T-helper 2 cell treated with Interferon-gamma antibody and Interleukin-4, amounts not matched to agents 5 μg/mL and 100 μg/mL, for 36 hours (primary cell): ENCODE measurements at places on chromosomes 3 and 15.

DNA sequence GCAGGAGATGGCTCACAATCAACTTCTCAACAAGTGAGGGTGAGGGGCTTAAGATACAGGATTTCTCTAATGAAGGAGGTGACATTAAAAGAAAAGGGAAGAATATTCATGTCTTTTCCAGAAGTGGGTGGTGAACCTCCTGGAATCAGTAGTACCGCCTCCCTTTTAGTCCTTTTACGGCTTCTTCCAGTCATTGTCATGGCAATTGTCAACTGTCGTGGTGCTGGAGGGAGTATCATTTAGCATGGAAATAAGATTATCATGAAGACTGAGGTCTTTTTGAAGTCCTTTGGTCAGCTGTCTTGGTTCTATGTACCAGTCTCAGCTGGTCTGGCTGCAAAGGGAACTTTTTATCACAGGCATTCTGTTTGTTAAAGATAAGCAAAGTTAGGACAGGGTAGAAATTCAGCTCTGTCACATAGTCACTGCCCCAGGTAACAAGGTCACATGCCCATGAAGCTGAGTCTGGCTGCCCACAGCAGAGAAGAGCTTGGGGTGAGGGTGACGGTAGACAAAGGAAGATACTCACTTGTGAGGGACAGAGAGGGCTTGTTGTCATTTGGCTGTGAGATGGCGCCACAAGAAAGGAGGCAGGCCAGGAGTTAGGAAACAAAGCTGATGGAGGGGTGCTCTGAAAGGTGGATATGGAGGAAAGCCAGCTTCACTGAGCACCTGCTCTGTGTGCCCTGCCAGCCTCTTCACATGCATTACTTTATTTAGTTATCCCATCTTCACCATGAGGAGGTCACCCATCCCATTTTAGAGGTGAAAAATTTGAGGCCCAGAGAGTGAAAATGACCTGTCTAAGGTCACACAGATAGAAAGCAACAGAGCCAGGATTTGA lies 228.2 kb upstream of the TRIM42 start:
- DNase-seq = no peak

DNA sequence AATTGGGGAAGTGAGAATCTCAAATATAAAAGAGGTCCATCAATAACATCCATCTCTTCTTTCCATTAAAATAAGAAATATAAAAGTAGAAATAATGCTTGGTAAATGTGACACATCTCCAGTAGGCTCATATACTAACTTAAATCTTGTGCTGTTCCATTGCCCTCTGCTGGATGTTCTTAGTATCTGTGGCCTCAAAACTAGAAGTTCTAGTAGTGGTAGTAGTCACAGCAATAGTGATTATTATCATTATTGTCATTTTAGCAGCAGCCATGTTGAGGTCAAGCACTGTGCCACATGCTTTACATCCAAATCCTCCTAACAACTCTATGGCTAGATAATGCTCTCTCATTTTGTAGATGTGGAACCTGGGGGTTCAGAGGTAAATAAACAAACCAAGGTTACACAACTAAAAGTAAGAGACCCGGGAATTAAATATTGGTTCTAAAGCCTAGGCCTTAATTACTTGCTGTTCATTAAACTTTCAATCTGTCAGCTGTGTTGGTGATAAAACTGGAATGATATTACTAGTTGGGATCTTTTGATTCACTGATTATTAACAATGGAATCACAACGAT lies 20.2 kb upstream of the BTLA start:
- peak; percentile 31 for DNase-seq

DNA sequence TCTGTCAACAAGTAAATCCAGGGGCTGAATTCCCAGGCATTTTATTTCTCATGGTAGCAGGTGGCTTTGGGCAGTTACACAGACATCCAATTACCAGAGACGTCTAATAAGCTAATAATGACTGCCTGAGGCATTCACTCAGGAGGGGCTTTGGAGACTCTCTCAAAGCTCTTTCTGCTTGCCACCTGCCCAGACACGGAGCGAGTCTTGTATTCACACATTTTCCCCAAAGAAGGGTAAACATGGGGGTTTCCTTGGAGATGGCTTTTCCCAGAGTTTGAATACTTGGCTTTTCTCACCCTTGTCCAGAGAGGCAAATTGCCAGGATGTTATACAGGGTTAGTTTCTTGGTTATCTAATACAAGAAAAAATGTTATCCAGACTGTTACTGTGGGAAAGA lies 132.6 kb downstream of the DIPK2A start:
- DNase-seq = no peak

DNA sequence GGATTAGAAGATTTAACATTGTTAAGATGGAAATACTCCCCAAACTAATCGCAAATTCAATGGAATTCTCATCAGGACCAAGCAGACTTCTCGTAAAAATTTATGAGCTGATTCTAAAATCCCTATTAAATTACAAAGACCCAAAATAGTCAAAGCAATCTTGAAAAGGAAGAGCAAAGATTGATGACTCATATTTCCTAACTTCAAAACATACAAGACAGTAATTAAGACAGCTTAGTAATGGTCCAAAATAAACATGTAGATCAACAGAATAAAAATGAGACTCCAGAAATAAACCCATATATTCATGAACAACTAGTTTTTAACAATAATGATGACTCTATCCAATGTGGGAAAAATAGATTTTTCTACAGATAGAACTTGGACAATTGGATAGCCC lies 148.7 kb downstream of the SI start:
- DNase-seq = no peak

- peak; percentile 48 for DNase-seq
Measured at GRCh38 chr15:41494190-41494921, 682 bp downstream of the ITPKA start.

- peak; percentile 78 for DNase-seq
Measured at GRCh38 chr15:84748274-84749110, at the start of gene ZNF592. Gene ZNF592, plus strand, starts transcription at chr15:84748592. Its CDS starts 34,084 bp downstream, at chr15:84782676.

- no peak for DNase-seq
Measured at GRCh38 chr15:29541309-29541708, 271.7 kb upstream of the NSMCE3 start.

DNA sequence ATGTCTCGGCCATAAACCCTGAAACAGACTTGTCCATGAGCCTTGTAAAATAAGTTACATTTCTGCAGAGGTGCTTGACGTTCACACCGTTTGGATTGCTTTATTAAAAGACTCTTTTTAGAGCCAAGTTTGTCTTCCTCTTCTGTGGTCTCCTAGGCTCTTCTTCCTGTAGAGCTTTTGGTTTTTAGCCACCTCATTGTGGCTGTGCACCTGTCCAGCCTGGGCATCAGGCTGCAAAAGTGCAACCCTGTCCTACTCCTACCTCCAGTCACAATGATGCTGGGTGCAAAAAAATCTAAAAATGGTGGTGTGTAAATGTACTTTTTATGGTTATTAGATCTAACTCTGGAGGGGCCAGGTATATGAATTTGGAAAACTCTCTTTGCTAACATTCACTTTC lies 2.8 kb upstream of the RIOX2 start:
- no peak for DNase-seq

GRCh38 chr3:61571516-61572336 lies 10.4 kb downstream of the PTPRG start:
- no peak for DNase-seq

DNA sequence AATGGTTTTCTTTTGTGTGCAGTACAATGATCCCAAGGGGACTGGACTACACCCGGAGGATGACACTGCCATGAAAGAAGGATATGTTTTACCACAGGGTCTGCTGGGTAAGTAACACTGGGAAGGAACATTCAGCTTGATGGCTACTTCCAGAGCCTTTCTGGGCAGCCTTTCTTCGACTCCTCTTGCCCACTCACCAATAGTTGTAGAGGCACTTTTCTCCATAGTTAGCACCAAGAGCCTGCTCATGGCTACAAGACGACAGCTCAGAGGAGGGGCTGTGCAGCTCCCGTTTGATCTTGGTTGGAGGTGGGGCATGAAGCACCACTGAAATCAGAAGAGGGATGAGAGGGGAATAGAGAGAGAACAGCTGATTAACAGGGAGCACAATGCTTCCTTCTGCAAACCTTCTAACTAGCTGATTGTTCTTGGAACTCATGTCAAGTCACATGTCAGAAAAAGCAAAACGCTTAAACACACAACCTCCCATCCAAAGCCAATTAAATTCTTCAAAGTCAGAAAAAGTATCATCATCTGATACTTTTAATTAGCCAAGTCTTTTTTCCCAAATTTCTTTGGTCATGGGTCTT lies 27.9 kb downstream of the ETV5 start:
- DNase-seq = no peak

DNA sequence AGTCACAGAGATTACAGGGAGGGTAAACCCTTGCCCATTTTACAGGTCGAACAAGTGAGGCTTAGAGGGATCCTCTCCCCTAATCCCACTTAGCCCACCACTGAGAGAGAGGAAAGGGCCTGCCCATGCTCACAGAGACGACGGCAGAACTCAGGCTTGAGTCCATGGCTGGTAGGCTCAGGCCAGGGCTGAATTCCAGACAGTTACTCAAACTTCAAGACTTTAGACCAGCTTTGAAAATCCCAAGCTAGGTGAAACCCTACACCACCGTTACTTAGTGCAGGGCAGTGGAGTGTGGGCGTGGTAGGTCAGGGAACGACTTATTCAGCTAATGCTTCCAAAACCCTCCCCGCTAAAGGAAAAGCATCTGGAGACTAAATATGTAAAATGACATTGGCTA lies 16.4 kb downstream of the GRIP2 start:
- DNase-seq = no peak

- DNase-seq = no peak
Measured at GRCh38 chr3:173892547-173892946, 495.0 kb downstream of the NLGN1 start.

DNA sequence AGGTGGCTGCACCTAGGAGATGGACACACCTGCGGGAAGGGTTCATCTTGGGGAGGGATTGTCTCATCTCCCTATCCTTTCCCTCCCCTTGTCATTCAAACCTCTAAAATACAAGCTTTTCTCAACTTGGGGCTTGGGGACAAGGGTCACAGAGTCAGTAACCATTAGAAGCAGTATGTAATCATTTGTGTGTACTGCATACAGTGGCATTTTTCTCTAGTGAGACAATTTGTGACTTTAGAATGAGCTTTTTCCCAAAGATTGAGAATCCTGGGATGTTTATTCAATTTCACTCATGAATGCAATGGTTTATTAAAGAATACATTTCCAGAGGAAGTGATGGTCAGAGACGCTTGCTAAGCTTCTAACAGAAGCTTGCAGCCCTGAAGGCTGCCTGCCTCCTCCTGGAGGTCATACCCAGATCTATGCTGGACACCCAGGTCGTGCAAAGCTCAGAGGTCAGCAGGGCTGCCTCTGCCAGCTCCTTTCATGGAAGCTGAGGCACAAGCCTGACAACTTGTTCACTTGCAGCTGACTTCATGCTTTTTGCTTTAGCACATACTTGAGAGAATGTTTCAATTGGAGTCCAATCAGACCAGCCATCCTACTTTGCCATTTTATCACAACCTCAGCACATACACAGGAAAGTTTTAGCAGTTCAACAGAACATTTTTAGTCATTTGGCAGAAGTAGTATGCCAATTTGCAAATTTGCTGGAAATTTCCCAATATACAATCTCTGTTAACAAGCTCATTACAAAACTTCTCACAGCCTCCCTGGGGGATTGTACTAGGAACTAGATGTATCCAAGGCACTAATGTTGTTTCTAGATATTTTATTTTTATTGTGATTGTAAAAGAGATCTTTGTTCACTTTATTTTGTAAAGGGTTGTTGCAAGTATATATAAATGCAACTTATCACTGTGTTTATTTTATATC lies 25.6 kb upstream of the ALDH1L1 start:
- DNase-seq = no peak

GRCh38 chr3:197165890-197166289 lies 132.5 kb downstream of the DLG1 start:
- DNase-seq = no peak

DNA sequence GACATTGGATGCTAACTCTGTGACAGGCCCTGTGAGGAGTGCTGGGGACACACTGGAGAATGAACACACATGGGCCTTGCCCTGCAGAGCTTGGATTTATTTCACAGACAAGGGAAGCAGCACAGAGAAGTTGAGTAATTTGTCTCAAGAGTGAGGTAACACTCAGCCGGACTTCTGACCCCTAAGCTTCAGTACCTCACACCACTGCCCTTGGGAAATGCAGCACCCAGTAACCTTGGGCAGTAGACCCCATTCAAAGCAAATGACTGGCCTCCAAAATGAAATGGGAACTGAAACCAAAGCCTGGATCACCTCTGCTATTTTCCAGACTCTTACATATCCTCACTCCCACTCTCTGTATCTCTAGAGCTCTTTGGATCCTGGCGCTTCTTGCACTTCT lies 37.3 kb downstream of the RFT1 start:
- no peak for DNase-seq

DNA sequence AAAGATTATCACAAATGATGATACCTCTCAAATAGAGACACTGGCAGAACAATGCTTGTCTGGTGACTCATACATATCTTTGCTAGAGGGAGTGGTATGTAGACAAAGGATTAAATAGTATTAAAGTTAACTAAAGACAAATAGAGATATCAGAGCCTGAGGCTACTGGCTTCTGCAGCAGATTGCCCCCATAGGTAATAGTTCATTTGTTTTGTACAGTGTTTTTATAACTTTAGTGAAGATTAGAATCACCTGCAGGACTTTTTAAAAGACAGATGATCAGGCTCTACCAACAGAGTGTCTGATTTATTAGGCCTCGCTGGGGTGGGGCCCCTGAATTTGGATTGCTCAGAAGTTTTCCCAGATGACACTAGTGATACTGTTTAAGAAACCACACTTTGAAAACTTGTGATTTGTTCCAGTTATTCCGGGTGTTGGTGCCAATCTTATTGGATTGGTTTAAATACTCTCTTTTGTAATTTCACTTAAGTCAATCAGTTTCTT lies 96.4 kb downstream of the NAALADL2 start:
- DNase-seq = no peak

- peak; percentile 17 for DNase-seq
Measured at GRCh38 chr15:40441565-40442531, 1.1 kb downstream of the BAHD1 start.

- DNase-seq = no peak
Measured at GRCh38 chr15:67579164-67579563, 36.7 kb downstream of the MAP2K5 start.

- peak; percentile 32 for DNase-seq
Measured at GRCh38 chr3:129045675-129046036, 14.9 kb upstream of the GP9 start.

DNA sequence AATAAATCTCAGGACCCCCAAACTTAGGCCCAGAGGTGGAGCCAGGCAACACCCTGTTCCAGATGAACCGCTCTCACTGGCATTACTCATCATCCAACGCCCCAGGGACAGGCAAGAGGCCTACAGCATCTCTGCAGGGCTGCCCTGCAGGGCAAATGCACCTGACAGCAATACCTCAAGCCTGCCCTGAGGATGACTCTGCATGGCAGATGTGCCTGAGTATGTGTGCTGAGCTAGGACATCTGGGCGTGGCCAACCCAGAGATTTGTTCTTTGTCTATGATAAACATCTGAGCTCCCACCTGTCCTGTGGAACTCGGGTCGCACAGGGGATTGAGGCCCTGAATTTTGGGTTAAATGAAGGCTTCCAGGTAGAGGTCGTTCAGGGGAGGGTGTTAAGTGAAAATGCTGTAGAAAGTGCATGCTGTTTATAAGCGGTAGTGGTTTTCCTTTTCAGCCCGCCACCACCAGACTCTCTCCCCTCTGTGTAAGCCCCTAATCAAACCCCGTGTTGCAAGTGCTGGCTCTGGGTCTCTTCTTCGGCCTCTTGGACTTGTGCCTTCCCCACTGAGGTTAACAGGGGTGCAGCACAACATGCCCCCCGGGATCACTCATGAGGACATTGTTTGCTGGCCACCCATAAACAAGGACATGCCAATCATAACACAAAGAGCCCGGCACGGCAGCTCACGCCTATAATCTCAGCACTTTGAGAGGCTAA lies 92.3 kb downstream of the ATP10A start:
- peak; percentile 3 for DNase-seq

GRCh38 chr3:78967061-78967460 lies 800.7 kb downstream of the ROBO1 start:
- no peak for DNase-seq
